Fibroblast of skin of back (primary cell): ENCODE measurements at places on chromosomes 5 and 9.
A peak's percentile ranks its signal among the peaks of the same experiment; 100 is the strongest.

- DNase-seq, result no peak
Measured at GRCh38 chr5:2901096-2901495, 149.6 kb upstream of the IRX2 start.

- DNase-seq, result no peak
Measured at GRCh38 chr5:77319117-77319804, 108.8 kb downstream of the PDE8B start.

DNA sequence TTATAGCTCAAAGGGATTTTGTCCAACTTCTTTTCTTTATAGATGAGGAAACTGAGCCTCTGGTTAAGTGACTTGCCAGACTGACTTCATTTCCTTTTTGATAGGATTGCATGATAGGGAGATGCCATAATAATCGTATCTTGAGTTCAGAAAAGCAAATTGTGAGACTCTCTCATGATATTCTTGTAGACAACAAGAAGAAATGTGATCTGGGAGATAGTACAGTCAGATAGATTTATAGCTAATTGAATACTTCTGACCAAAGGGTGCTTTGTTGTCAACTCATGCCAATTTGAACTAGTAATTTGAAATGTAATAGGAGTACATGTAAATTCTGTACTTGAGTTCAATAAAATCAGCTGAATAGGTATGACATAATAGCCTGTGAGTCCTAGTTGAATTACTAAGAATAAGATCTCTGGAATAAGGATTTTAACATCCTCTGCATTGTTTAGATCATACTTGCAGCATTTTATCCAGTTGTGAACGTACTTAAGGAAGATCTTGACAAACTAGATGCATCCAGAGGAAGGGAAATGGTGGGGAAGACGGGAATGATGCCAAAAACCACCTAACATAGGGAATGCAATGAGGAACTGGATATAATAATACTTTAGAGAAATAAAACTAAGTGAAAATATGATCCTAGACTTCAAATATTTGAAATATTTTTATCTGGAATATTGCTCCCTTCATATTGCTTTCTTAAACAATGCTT lies 25.5 kb downstream of the CWC27 start:
- peak; percentile 19 for DNase-seq

DNA sequence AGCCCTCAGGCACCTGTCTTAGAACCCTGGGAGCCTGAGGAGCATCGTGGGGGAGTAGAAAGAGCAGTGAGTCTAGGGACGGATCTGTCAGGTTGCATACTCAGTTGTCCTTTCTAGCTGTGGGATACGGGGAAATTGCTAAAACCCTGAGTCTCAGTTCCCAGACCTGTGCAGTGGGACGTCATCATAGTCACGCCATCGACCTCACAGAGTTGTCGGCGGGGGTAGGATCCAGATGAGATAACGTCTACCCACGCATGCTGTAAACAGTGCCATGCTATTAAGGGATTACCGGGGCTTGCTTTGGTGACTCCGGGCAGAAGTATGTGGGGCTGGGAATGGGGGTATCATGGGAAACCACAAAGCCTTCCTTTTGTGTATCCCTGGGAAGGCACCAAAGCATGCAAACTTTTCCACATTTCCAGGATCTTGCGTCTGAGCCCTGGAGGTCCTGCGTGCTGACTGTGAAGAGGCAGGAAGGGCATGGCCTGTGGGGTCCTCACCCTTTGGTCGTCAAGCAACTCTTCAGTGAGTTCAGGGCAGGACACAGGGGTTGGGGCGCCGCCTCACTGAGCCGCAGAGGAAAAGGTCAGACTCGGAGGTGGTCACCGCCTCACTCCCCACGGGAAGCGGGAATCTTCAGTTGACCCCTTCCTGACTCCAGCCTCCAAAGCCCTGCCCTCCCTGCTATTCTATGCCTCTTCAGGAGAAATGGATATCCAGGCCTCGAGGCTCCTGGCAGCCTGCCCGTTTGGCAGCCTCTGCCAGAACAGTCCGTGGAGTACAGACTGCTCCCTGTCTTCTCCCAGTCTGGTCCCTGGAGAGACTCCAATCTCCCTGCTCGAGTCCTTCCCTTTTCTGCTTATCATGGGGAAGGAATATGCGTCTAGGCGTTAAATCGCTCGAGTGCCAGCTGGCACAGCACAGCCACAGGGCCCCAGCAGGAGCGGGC lies 186.8 kb upstream of the KLF9 start:
- peak; percentile 94 for DNase-seq

- no peak for DNase-seq
Measured at GRCh38 chr9:131116281-131117120, 8.9 kb upstream of the NUP214 start.

GRCh38 chr5:80406980-80407734 lies 707 bp upstream of the ZFYVE16 start:
- DNase-seq, result peak; percentile 3

DNA sequence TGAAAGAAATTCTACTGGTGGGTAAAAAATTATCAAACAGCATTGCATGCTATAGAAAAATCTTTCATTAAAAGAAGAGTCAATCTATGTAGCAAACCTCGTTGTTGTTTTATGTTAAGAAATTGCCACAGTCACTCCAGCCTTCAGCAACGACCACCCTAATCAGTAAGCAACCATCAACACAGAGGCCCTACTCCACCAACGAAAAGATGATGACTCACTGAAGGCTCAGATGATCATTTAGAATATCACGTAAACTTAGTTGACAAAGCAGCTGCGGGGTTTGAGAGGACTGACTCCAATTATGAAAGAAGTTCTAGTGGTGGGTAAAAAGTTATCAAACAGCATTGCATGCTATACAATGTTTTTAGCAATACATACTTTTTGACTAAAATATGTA lies 242.6 kb downstream of the DRD1 start:
- no peak for DNase-seq

DNA sequence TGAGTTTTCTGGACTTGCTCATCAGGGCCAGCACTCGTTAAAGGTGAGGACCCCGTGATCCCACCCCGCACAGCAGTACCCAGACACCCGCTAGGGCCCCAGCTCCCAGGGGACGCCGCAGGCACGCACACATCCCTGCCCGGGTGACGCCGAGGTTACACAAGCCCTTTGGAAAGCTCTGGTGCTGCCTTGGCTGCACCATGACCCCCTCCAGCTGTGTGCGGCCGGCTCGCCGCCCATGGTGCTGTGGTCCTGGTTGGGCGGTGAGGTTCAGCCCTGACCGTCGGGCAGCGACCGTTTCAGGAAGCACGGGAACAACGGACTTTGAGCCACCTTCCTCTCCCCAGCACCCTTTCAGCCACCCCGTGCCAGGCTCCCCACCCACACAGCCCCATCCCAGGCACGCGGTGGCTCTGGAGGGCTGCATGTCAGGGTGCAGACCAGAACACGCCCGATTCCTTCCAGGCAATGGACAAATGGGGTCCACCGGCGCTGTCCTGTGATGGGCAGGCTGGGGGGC lies 7.5 kb upstream of the SLC12A7 start:
- DNase-seq, result no peak

DNA sequence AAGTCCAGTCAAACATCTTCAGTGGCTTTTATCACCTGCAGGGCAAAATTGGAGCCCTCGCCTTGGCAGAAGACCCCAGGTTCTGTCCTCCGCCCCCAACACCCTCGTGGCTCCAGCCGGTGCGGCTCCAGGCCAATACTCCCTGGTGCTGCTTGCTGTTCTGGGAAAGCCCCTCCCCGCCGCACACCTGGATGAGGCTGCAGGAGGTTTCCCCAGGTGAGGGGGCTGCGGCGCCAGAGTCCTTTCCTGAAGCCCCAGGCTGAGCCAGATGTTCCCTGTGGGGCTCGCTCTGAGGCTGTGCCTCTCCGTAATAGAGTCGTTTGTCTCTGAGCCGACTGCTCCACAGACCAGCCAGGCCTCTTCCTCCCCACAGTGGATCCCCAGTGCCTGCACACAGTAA lies 375.4 kb upstream of the IRX1 start:
- DNase-seq, result no peak

- peak; percentile 99 for DNase-seq
Measured at GRCh38 chr9:35518225-35518821, 28.4 kb downstream of the RUSC2 start.

DNA sequence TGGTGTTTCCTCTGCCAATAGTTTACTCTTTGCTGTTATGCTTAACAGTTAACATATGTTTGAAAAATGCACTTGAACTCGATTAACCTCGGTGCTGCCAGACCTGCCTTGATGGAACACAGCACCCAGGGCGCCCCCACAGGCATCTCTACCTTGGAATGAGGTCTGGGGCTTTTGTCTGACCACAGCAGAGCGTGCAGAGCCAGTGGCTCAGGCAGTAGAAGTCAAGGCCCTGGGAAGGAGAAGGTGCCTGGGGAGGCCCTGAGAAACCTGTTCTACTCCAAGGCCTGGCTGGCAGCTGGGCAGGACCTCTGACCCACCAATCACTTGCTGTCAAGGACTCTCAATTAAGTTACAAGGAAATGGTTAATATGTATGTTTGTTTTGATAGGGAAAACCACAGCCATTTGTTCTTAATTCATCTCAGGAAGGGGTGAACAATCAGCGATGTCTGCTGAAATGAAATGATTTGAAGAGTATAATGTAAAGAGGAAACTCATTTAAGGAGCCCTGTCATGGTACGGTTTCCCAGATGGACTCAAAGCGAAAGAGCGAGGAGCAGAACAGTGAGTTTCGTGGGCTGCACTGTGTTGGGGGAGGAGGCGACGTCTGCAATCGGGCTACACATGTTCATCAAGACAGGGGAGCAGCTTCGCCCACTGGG lies 21.9 kb downstream of the MACROH2A1 start:
- no peak for DNase-seq

DNA sequence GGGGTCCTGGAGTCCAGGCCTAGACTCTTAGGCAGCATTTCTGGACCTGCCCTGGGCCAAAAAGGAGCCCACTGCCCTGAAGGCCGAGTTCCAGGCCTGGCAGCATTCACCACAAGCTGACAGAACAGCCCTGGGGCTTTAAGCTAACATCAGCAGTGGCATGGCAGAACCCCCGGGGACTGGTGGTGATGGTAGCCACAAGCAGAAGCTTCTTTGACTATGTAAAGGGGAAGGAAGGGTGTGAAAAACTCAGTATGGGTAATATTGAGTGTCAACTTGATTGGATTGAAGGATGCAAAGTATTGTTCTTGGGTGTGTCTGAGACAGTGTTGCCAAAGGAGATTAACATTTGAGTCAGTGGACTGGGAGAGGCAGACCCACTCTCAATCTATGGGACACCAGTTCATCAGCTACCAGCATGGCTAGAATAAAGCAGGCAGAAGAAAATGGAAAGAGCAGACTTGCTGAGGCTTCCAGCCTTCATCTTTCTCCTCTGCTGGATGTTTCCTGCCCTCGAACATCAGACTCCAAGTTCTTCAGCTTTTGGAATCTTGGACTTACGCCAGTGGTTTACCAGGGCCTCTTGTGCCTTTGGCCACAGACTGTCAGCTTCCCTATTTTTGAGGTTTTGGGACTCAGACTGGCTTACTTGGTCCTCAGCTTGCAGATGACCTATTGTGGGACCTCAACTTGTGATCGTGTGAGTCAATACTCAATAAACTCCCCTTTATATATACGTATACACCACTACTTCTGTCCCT lies 661.0 kb upstream of the C9orf72 start:
- peak; percentile 58 for DNase-seq

GRCh38 chr9:79264041-79264440 lies 307.7 kb upstream of the TLE4 start:
- no peak for DNase-seq

DNA sequence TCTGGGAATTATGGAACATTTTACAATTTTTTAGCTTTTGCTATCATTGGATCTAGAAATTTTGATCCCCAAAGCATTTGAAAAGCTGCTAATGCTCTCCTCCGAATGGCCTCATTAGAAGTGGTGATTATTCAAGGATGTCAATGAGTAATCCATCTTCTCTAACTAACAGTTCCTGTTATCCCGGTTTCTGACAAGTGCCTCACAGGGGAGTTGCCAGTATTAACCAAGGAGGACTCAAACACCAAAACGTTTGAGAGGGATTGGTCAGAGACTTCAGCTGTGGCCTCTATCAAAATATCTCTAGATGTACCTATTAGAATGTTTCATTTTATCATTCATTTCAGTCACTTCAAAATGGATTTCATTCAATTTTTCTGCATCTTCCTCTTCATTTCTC lies 208.3 kb upstream of the ITGA1 start:
- DNase-seq, result no peak

GRCh38 chr9:26637101-26637500 lies 255.5 kb downstream of the CAAP1 start:
- no peak for DNase-seq
